ENCODE measurements at places on chromosomes 4 and X. TPM values are rescaled to one million over a fixed set of nuclear protein-coding genes. Genes with fewer than 3 reads are reported as not detected.

Gene FGFBP2
- not detected for total RNA-seq

Gene ART3
- not detected for total RNA-seq

Gene HTT
- total RNA-seq, result 10.4 TPM

Gene SPOCK3
- total RNA-seq, result not detected

Gene SMIM43
- 0.29 TPM for total RNA-seq

Gene SPATA4
- not detected for total RNA-seq

Gene HPSE
- total RNA-seq, result 2.1 TPM

Gene GPR119
- not detected for total RNA-seq

Gene F11
- total RNA-seq, result not detected

Gene PWWP3B
- total RNA-seq, result 1.8 TPM

Gene KLHL13
- 4.0 TPM for total RNA-seq

Gene MGAT4D
- not detected for total RNA-seq

Gene CTAG2
- total RNA-seq, result 3.8 TPM
